ENCODE measurements at places on chromosomes 11 and 22.

DNA sequence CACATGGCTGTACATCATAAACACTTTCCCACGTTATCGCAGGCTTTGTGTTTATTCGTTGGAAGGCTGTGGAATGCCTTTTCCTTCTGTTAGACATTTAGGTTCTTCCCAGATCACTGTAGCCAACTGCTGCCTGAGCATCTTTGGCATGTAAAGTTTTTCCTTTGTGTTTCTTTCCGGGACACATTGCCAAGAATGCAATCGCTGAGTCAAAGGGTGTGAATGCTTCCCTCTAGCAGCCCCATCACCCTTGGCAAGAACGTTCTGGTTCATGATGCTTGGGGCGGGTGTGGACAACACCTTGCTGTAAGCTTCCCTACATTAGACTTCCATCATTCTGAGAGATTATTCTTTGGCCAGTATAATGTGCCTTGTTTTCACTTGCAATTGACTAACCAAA, 136.2 kb downstream of the OSBP2 start:
- DNase-seq: no peak

DNA sequence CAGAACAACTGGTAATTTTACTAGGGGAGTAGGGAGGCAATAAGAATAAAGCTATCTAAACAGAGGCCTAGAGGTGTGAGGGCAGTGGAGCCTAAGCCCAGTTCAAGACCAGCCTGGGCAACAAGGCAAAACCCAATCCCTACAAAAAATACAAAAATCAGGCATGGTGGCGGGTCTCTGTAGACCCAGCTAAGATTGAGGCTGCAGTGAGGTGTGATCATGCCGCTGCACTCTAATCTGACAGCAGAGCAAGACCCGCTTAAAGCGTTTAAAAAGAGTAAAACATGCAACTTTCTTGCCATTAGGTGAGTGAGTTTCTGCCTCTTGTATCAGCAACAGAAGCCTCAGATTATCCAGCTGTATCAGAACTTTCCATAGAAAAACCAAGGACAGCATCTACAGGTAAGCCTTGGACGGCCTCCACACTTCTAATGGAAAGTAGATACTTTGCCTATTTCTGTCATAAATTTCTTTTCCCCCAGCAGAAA, 12.1 kb downstream of the TAF1D start:
- DNase-seq: no peak

DNA sequence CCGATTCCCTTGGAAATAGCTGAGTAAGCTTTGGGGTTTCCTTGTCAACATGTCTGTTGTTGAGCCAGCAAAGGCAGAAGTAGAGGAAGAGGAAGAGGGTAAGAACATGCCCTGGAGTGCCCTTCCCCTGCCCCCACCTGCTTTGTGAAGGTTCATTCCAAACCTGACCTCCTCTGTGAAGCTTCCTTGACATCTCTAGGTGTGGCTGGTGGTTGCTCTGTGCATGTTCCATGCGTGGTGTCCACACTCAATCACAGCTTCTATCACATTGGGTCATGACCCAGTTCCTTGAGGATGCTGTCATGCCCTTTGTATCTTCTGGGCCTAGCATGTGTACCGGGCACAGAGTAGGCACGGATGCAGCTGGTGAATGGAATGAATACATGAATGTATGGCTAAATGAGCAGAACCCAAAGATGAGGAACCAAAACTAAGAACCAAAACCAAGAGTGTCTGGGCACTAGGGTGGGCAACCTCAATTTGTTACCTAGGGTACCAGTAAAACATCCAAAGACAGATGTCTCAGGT, 23.7 kb upstream of the FXYD6 start:
- DNase-seq: no peak

GRCh38 chr11:120579611-120580031, 68.1 kb downstream of the GRIK4 start:
- DNase-seq: no peak

GRCh38 chr11:30760345-30760744, 174.2 kb upstream of the MPPED2 start:
- DNase-seq: no peak
